ENCODE measurements at places on chromosomes 2 and 18.

DNA sequence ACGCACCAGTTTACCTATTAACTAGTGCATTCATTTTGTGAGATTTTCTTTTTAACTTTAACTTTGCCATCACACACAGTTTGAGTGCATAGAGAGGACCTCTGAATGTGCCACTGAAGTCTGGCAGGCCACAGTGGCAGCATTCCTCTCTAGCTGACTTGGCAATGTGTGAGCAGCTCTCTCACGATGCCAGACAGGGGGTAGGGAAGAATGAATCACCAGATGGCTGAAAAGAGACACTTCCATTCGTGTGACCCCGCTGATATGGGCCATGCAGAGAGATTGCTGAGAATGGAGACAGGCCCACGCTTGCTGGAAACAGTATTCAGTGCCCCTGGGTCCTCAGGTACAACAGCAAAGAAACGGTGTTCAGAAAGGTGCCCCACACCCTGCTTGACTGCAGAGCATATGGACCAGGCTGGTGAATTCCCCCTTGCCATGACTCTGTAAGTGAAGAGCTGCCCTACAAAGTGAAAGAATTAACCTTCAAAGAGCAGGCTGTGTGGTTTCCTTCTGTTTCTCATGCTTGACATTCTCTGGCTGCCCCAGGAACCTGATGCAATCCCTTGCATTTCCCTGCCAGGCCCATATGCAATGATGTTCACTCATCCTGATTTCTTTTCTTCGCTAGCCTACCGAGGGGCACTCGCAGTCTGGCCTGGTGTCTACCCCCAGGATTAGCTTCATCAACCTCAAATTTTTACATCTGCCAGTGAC, 236.1 kb downstream of the CDH20 start:
- DNase-seq, result peak; percentile 77

DNA sequence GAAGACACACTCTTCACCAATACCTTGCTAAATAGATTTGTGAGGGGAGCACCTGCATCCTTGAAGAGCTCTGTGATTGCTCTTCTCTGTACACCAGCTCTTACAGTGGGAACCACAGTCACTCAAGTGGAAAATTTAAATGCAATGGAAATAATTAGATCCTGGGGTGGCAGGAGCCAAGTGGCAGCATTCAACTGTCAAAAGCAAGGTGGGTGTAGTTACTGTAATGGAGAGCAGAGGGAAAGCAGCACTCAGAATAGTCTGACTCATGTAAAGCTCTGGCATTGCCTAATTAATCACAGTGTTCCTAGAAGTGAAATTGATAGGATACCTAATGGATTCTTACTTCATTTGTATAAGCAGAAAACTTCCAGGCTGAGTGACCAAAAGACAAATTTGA, 245.8 kb downstream of the KCNE4 start:
- DNase-seq, result no peak

DNA sequence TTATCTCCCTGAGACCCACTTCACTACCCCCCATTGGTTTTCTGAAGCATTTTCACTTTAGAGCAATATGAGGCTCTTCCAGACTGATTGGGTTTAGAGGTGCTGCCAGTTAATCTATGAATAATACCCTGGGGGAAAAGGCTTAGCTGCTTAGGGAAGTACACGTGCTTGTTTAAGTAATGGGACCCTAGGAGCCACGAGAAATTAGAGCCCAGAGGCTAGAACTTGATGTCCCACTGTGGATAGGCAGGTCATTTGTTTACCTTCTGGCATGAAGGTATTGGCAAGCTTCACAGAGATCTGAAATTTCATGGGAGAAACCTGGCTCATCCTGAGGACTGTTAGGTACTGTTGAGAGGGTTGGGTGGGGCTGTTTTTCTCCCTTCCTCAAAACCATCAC, 59.7 kb downstream of the CLIP4 start:
- DNase-seq, result no peak

- DNase-seq, result peak; percentile 56
Measured at GRCh38 chr2:174748948-174749347, 15.3 kb downstream of the CHRNA1 start.

DNA sequence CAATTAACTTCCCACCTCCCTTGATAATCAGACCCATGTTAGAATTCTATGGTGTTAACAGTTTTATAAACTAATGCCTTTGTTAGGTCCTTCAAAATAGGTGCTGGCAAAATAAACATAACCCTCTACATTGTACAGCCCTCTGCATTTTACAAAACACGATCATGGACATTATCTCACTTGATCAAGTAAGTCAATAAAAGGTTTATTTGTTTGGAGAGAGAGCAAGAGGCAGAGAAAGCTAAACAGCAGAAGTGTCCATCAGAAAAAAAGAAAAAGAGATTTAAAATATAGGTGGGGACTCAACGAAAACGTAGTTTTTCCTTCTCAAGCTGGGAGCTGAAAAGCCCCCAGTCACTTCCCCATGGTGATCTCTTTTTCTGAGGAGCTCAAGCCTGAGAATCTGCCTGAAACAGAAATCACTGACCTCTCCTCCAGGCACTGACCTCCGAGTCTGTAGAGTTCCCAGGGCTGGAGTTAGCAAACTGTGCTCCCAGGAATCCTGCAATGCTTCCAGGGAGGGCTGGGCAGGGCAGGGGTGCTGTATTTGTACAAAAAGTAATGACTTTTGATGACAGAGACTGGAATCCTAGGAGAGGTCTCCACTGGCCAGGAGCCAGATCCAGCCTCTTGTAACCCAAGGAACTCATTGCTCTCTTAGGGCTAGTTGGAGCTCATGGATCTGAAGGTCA, 137.8 kb upstream of the KLHL29 start:
- no peak for DNase-seq

DNA sequence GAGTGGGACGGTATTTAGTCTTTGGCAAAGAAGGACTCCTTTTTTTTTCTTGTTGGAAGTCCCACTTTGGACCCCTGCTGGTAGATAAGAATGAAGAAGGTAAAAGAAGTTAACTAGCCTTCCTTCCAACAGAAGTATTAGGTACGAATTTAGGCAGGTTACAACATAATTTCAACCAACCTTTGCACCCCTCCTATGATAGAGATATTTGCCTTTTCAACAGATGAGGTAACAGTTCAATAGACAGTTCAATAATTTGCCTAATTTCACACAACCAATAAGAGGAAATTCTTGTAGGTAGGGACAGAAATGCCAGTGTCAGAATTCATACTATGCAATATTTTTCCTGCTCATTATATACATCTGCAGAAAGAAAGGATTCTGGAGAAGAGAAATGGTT, 100.8 kb downstream of the CCDC141 start:
- no peak for DNase-seq

GRCh38 chr2:147345246-147345645, 499.6 kb upstream of the ACVR2A start:
- DNase-seq, result peak; percentile 48

- DNase-seq, result no peak
Measured at GRCh38 chr18:424071-424661, 76.3 kb downstream of the COLEC12 start.

GRCh38 chr2:157325786-157326185, at the start of gene ERMN:
ERMN (minus strand) TSS chr2:157325824; CDS start chr2:157325642, 182 bp downstream.
- DNase-seq, result no peak
